ENCODE measurements at places on chromosomes 16 and 17. TPM values are rescaled to one million over a fixed set of nuclear protein-coding genes. Genes with fewer than 3 reads are reported as not detected.

DNA sequence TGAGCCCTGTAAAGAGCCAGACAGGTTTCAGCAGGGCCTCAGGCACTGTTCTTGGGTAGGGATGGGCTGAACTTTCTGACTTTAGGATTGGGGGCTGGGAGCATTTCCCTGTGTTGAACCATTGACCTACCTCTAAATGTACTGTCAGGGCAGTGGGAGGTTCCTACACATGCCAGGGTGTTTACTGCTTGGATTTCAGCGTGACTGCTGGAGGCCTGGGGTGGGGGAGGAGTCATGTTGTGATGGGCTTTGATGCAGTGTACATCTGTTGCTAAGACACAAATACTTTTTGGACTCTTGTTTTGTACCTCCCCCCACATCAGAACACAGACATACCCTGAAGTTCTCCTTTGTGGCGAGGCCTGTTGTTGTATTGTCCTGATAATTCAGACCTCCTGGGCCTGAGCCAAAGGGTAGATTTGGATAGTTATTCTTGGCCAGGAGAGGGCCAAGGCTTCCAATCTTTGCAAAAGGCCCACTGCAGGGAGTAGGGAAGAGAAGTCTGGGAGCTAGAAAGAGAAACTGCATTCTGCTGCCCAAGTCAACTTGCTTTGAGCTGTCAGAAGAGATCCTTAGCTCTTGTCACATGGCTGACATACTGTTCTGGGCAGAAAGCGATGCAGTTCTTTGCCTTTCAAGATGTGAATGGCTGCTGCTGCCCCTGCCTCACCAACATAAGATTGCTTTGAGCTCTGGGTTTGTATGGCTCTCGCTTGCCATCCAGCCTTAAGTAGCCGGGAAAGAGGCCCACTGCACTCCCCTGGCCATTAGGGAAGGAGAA is 3.7 kb downstream of the NFE2L1 start:
- DNase-seq = no peak

DNA sequence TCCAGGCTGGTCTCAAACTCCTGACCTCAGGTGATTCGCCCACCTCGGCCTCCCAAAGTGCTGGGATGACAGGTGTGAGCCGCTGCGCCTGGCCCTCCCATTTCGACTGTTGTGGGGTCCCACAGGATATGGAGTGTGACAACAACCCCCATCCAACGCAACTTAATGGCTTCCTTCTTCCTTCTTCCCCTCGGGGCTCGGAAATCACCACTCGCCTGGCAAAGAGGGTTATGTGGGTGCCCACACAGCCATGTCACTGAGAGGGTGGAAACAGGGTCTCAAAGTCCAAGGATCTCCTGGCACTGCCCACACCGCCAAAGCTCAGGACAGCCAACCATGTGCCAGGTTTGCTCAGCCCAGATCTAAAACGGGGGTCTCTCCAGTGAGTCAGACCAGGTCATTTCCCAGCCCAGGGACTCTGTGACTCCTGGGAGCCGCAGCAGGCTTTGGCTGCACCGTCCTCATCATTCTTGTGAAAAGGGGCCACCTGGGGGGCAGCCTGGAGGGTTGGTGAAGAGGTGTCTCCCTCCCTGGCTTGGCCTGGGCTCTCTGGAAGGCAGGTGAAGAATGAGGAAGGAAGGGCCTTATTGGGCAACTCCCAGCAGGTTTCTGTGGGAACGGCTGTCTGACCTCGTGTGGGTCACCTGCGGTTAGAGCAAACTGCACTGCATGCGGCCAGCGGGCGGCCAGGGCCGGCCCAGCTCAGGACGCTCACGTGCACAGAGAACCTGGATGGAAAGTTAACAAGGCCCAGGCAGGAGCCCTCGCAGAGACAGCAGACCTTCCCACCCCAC is 25.3 kb upstream of the LITAF start:
- DNase-seq = no peak

GRCh38 chr17:82553210-82553930 is 33.8 kb downstream of the FOXK2 start:
- no peak for DNase-seq

DNA sequence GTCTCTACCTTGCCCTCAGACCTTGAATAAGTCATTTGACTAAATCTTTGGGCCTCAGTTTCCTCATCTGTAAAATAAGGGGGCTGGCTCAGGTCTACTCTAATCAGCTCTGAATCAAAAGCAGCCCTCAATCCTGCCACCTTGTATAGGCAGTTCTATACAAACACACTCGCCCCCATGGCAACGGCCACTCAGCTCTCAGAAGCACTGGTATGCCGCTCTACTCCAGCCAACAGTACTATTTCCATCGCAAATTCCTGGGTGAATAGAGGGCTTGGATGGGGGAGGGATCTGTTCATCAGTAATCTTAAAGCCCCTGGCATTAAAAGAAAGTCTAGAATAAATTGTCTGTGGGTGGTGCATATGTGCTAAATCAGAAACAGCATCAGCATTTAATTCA is 21.2 kb upstream of the TAOK1 start:
- DNase-seq = no peak

DNA sequence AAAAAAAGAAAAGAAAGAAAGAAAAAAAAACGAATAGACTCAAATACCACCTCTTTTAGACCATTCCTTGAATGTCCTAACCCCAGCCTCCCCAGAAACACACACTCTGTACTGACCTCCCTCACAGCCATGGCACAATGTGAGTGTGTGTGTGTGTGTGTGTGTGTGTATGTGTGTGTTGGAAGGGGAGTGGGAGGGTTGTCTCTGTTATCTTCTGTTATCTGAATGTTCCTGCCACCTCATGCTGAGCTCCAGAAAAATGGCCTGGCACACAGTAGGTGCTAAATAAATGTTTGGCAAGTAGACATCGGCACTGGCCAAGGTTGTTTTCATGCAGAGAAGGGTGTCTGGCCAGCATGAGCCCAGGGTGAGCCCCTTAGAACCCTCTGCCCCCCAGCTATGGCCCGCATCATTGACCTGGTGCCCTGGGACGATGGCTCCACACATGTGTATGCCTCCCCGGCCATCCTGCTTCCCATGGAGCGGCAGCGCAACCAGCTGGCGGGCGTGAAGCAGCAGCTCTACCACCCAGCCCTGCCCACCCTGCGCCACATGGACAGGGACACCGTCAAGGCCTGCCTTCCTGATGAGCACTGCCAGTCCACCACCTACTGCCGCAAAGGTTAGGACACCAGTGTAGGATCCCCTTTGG is 6.6 kb upstream of the CNGB1 start:
- no peak for DNase-seq

GRCh38 chr17:66981983-66982508 is 17.5 kb downstream of the CACNG4 start:
- no peak for DNase-seq

- DNase-seq = no peak
These were observed 164.6 kb downstream of the CDH11 start for GRCh38 chr16:64957246-64957645.

GRCh38 chr16:83533193-83533592 is 274.6 kb upstream of the HSBP1 start:
- DNase-seq = no peak

FBXW10B gene
- 0.35 TPM for total RNA-seq

- DNase-seq = no peak
These were observed 54.8 kb upstream of the CRISPLD2 start for GRCh38 chr16:84764970-84765369.

Measured in activated CD4-positive, alpha-beta memory T cell treated with anti-CD3 and anti-CD28 coated beads, Interleukin-2, amount 10 ng/mL, durations not matched to agents 7 days and 5 days (primary cell).